Fibroblast of lung (primary cell): ENCODE measurements at places on chromosomes 6 and 20.

DNA sequence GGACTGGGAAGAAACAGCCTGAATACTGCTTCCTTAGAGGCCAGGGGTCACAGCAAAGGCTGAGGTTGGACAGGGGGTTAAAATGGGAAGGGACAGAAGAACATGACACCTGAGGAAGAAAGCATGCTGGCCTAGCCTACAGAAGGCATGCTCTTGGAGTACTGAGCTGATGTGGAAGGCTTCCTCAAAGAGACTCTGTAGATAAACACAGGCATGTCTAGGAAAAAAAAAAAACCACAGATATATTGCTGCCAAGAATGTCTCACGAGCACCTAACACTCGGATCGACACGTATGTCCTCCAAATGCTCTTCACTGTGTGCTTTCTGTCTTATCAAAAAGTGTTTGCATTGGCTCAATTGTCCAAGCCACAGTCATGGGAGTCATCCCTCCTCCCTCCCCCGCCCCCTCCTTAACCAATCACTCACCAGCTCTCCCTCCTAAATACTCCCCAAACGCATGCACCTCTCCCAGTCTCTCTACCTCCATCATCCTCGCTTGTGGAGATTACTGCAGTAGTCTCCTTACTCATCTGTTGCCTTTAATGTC is 101.1 kb upstream of the LRFN2 start:
- DNase-seq: no peak

GRCh38 chr6:41750374-41750773 is 3.2 kb upstream of the PGC start:
- DNase-seq: no peak

- DNase-seq: no peak
These were observed 294.0 kb downstream of the CLIC5 start for GRCh38 chr6:45721665-45722064.

DNA sequence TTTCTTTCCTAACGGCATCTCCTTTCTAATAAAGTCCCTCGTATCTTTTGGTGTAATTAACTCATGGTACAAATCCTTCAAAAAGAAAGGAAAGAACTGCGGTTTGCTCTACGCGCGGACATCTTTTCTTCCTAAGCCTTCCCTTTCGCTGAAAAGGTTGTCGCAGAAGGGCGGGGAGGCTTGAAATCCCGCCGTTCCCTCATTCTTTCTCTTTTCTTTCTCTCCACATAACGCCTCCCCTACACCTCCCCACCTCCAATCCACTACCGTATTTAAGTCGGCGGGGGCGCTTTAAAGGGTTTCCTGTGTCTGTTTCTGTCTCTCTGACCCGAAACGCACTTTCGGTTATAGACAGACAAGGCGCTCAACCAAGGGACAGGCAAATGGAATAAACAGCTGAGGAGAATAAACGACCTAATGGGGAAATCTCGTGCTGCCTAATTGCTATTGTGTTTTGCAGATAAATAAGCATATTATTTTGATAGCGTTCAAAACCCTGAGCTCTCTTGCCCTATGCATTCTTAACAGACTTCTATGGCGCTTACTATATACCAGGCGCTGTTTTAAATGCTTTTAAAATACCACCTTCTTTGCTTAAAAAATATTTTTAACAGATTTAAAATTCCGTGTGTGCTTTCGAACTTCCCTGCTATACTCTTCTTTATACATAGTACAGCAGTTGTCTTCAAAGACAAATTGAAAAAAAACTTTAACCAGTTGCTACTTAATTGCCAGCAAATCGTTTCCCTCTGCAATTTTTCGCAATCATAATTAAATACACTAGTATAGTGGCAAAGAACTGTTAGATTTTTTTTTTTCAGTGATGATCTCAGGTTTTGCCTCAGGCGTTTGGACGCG is 2.5 kb upstream of the HEY2 start:
- peak; percentile 45 for DNase-seq

DNA sequence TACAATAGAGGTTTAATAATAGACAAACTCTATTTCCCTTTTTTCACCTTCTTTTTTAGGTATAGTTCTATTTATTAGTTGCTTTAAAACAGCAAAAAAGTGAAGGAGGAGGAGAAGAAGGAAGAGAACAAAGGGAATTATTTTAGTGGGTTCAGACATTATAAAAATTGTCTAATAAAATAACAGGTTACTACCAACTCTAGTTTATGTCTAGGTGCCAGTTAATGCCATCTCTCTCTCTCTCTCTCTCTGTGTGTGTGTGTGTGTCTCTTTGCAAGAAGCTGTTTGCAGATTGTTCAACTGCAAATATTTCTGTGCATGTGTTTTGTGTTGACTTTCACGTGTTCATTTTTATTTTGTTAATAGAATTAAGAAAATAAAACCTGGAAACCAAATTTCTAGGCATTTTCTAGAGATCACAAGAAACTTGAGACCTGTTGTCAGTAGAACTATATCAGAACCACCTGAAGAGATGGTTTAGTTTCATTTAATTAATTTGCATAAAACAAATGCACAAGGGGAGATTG is 313.5 kb upstream of the SGK1 start:
- DNase-seq: no peak

DNA sequence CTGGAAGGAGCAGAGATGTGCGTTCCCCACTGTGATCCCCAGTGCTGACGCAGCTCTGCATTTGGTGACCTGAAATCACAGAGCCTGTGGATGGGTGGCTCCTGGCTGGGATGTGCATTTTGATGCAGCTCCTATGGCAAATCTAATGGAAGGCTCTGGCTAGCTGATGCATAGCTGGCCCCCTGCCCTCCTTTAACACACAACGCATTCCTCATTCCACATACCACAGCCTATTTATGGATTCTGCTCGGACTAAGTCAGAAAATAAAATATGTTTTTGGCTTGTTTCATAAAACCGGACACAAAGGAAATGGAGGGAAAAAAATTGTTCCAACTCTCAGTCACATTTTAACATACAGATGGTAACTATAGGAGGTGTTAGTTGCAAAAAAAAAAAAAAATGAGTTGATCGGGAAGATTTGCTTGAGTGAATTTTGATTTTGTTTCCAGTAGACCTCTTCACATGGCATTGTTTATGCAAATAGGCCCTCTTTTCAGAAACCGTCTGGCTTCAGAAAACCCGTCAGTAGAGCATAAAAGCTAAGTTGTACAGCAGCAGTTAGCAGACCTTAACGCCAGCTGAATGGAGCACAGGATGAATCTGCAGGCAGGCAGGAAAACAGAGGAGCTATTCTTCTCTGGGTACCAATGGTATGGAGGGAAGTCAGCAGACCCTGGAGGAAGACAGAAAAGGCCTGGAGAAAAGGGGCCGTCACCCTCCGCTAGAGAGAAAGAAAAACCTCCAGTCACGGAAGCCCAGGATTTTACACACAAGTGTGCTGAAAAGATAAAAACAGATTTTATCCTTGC is 215.4 kb downstream of the HDGFL1 start:
- DNase-seq: peak; percentile 67

GRCh38 chr6:157527471-157527907 is 146.5 kb downstream of the ZDHHC14 start:
- no peak for DNase-seq

DNA sequence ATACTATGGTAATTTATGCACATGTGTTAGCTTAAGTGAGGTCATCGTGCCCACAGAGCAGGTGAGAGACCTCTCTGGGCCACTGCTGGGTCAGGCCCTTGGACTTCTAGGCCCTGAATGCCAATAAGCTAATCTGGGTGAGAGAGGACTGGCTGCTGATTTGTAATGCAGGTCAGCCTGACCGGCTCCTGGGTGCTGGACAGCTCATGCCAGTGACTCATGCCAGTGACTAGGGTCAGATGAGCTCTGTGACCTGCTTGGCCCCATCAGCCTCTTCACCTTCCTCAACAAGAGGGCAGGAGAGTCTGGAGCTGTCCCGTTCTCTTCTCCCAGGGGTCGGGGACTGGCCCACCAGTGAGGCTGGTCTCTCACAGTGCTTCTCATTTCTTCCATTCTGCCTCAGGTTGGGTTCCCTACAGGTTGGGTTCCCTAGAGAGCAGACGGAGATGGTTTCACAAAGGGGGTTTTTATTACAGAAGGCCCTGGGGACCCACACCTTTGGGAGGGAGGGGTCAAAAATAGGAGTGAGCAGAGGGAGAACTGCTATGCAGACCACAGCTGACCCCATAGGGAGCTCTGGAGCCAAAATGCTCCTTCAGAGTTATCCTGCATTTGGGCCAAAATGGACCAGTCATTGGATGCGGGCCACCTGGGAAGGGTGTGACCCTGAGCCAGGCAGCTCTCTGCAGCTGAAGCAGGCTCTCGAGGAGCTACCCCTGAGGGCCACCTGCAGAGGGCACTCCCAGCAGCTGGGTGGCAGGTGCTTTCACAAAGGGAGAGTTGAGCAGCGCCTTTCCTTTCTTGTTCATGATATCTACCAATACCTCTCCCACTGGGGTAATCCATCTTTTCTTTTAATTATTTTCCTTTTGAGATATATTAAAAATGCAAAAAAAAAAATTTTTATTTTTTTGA is 2.2 kb upstream of the OXT start:
- no peak for DNase-seq

- DNase-seq: no peak
These were observed 6.8 kb downstream of the MAPK14 start for GRCh38 chr6:36034441-36034840.

DNA sequence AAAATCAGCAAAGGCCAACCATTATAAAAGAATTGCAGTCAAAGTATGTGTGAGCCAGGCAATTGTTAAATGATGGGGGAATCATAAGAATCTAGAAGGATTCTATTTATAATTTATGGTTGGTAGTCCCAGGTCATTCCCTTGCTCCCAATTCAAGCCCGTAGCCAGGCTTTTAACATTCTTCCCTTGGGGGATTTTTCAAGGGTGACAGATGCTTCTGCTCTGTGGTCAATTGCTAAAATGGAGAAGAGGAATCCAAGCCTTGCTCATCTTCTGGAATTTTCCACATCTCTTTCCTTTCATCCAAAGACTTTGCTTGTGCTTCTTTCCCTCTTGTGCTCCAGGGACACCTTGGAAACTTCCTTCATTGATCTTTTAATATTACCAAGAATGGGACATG is 18.0 kb upstream of the BCAS1 start:
- no peak for DNase-seq

- peak; percentile 40 for DNase-seq
These were observed 64.2 kb downstream of the LMBRD1 start for GRCh38 chr6:69732640-69733039.
